ENCODE measurements at places on chromosomes 2 and 18.
A peak's percentile ranks its signal among the peaks of the same experiment; 100 is the strongest.

DNA sequence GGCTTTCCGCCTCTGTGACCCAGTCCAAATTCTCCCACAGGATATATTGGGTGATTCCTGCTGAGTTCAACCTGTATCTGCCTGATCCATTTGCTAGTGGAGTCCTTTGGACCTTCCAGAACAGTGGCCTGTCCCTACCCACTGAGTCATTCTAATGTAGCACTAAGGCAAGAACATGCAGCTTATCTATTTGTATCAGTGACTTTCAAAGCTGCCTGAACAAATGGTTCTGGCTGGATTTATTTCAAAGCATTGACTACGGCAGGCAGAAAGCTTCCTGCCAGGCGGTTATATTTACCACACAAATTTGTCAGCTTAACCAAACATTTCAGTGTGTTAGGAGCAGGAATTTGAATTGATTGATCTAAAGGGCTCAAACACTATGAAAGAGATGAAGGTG is 613.4 kb downstream of the DCC start:
- DNase-seq = no peak

DNA sequence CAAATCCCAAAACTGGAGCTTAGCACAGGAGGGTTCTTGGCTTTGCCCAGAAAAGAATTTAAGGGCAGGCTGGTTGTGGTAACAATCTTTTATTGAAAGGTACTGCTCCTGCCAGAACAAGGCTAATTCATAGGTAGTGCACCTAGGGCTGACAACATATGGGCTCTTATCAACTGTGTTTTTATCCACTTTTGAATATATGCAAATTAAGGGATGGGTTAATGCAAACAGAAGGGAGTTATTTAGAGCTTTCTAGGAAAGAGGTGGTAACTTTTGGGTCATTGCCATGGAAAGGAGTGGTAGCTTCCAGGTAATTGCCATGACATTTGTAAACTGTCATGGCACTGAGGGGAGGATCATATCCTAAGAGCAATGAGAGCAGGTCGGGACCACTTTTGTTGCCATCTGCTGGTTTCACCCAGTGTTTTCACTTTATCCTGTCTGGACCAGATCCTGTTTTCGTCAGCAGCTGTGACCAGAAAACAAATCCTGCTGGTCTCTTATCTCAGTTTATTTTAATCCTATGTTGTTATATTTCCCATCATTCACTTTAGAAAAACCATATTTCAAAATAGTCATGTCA is 981 bp downstream of the C2orf66 start:
- DNase-seq = no peak

GRCh38 chr2:3789256-3789655 is 85.9 kb downstream of the DCDC2C start:
- DNase-seq = no peak

GRCh38 chr2:95274291-95275150 is at the start of gene PROM2:
PROM2 (plus strand) TSS chr2:95274449; CDS start chr2:95274586, 137 bp downstream.
- DNase-seq = no peak

GRCh38 chr2:146503366-146503765 is 1341.5 kb upstream of the ACVR2A start:
- no peak for DNase-seq

DNA sequence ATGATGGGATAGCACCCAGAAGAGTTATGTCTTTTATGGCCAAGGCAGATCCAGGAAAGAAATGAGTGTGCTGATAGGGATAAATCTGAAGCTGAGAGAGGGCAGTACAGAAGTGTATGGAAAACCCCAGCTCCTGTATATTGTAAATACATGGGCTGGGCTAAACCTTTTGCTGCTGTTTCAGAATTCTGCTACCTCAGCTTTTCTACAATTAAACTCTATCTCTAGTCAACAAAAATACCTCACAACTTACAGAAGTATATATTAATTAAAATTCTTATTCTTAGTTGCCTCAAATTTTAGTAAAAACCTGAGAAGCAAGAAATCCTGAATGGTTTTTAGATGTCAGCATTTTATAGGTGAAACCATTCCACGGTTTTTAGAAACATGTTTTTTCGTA is 889.5 kb upstream of the NXPH2 start:
- no peak for DNase-seq

DNA sequence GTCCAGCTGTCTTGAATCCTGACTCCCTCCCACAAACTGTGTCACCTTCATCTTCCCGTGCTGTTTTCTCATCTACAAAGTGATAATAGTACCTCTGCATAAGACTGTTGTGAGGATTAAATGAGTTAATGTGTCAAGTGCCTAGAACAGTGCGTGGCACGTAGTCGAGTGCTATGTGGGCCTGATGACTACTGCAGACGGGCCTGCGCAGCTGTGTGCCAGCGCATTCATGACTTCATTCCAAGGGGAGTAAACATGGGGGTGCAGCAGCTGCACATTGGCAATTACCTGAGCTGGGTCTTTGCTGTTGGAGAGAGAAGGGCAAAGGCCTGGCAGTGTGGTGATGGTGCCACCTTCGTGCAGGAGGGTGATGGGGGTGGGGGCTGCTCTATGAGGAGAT is 5.0 kb downstream of the TEX44 start:
- no peak for DNase-seq

DNA sequence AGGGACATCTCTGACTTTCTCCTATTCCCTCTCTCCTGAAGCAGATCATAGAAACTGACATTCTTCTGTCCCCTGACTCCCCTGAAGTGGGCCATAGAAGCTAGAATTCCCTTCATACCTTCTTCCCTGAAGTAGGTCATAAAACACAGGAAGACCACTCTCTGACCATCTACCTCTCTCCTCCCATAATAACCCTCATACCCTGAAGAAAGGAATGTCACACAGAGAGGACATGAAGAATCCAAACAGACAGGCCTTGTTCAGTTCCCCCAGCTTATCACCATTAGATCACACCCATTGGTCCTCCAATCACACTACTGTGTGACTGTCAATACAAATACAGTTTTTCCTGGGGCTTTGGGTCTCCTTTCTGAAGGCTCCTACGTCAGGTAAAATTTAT is 347.1 kb downstream of the DLGAP1 start:
- no peak for DNase-seq

GRCh38 chr2:207531032-207531952 is 1.5 kb downstream of the CREB1 start:
- peak; percentile 12 for DNase-seq

DNA sequence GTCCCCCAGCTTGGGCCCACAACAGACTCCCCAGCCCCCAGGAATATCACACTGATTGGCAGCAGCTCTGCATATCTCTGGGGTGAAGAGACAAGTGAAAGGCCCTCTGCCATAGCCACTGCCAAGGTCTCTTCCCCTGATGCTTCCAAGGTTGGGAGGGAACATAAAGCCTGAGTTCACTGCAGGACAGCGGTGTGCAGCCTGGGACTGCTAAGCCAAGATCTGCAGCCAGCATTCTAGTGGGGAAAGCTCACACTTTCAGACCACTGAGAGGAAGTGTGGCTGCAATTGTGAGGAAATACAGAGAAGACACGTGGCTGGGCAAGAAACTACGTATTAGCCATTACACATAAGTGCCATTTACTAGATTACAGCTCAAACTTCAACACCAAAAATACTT is 100.7 kb downstream of the MAIP1 start:
- DNase-seq = no peak

DNA sequence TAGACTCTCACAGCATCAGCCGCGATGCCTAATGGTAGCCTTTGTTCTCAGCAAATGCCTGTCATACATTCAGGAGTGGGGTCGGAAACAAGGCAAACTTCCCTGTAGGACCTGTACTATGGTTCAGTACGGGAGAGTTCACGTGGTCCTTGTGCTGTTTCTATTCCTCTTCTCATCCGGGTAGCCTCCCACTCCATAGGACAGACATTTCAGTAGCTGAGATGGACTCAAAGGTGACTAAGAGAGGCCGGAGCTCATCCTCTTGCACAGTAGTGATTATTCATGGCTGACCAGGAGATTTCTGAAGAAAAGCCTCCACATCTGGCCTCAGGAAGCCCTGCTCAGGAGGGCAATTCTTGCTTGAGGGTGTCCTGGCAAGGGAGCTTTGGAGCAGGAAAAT is 117.8 kb upstream of the SPRED2 start:
- DNase-seq = no peak

GRCh38 chr2:74385396-74385795 is 5.3 kb upstream of the DCTN1 start:
- DNase-seq = no peak

- DNase-seq = no peak
These were observed 77.0 kb downstream of the ZSWIM2 start for GRCh38 chr2:186771850-186772463.

- no peak for DNase-seq
These were observed 142.4 kb upstream of the ALPP start for GRCh38 chr2:232236200-232236599.

All from mesenchymal stem cell (in vitro differentiated cells and primary cell).